Glomerular endothelial cell (primary cell): ENCODE measurements at places on chromosomes 7 and 10. TPM values are rescaled to one million over a fixed set of nuclear protein-coding genes. Genes with fewer than 3 reads are reported as not detected.

DNA sequence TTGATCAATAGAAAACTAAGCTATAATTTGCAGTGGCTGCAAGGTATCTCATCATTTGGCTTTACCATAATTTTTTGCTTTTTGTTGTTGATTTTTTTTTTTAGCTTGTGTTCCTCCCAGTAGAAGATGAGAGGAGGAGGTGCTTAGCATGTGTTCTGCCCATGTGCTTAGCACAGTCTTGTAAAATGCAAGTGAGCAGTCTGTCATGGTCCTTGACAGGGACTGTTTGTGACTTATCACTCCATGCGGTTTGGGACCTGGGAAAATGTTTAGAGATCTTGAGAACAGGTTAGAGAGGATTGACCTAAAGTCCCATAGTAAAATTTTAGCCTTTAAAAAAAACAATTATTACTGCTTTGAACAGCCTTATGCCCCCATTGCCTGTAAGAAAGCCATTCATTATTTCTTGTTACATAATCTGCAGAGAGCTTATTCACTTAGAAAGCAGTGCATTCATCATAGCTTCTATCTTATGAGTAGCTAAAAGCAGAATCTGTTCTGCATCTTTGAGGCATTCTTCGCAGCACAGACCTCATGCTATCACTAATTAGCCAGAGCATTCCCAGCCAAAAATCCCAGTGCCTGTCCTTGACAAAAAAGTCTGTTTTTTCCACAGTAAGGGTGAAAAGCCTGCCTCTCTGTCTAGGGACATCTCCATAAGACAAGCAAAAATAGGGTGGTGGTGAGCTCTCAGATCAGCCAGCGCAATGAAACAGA, 748.7 kb upstream of the GALNT17 start:
- DNase-seq, result no peak

DNA sequence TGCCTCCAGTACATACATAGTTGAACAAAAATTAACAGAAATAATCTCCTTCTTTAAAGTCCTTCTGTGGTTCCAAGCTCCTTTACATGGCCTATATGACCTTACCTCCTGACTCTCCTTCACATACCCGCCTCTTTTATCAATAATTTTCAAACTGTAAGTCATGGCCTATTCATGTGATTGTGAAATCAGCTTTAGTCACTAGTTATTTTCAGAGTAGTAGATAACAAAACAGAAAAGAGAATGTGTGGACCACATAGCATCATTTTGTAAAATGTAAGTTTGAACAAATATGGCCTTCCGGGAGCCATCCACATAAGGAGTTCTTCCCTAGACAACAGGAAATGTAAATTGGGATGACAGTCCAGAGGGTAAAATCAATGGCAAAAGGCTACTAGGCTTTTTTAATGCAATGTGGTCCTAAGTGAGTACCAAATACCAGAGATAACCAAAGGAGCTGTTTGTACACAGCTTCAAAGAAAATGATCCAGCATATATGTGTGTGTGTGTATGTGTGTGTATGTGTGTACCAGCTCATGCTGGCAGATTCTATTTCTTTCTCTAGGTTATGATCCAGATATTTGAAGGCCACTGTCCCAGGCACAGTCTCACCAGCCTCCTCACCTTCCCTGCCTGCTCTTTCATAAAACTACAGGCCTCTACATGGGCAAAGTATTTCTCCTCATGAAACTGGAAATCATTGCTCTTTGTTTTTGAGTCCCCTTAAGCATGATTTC, 12.3 kb upstream of the FAM133B start:
- DNase-seq, result no peak

- DNase-seq, result no peak
Measured at GRCh38 chr7:98362517-98362916, 38.4 kb downstream of the BAIAP2L1 start.

DNA sequence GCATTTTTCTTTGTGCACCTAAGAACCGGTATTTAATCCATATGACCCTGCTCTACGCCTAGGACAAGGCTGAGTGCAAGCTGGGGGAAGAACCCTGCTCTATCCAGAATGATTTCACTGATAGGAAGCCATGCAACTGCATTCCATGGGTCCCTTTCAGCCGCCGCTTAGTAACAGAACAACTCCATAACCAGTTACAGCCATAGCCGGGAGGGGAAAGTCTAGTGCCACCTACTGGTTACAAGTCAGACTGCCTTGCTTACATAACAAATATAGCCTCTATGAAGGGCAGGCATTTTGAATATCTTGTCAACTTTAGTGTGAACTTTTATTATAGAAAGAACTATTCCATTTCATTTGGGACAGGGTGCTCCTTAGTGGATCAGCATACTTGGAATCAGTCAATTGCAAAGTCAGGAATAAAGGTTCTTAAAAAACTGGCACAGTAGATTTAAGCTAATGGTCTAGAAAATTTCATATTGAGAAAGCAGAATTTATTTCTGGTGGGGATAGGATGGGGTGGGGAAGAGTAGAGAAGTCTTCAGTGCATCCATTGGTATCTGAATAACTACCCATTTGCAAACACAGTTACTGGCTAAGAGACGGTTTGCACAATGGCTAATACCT, 521.7 kb downstream of the ADRA2A start:
- DNase-seq, result peak; percentile 9

DNA sequence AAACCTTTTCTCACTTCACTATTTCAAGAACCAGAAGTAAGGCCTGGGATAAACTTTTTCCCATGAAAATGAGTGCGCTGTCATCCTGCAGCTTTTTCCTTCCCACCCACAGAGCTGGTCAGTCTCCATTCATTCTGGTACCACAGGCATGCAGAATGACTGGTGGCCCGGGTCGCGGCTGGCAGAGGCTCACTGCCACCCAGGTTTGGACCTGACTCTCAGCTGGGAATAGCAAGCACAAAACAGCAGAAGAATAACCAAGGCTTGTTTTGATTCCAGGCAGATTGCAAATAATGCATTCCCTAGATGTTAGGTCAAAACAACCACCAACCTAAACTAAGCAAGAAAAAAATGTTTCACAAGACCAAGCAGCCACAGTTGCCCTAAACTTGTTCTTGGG, 190.5 kb upstream of the NRP1 start:
- DNase-seq, result no peak

DNA sequence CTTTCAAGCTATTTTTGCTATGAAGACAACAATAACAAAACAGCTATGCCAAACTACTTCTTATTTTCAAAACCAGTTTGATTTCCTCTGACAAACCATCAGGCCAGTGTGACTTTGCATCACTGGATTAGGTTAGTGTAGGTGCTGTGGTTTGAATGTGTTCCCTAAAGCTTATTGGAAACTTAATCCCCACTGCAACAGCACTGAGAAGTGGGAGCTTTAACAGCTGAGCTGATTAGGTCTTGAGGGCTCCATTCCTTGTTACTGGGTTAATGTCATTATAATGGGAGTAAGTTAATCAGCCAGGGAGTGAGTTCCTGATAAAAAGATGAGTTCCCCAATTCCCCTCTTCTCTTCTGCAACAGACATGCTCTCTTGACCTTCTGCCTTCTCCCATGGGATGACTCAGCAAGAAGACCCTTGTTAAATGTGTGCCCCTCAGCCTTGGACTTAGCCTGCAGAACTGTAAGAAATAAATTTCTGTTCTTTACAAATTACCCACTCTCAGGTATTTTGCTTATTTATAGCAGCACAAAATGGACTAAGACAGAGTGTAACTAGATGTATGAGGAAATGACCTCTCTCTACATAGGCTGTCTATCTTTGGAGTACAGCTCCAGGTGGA, 186.8 kb downstream of the CTTNBP2 start:
- DNase-seq, result no peak

GRCh38 chr10:124652701-124653100, 91.5 kb downstream of the FAM53B start:
- DNase-seq, result no peak

Gene AGBL3
- 1.3 and 2.5 TPM in 2 replicates for total RNA-seq

Gene CALHM3
- not detected in 2 replicates for total RNA-seq

Gene DYNC1I1
- total RNA-seq, result 0.44 and 2.2 TPM in 2 replicates

Gene TMEM130
- not detected in 2 replicates for total RNA-seq

Gene AKR1C1
- 0.15 and 0.70 TPM in 2 replicates for total RNA-seq
